ENCODE measurements at places on chromosomes 4 and X.

GRCh38 chr4:183950536-183950935, 45.4 kb downstream of the STOX2 start:
- no peak overlapping the region for H3K27ac ChIP-seq
- H3K4me3 ChIP-seq = no peak overlapping the region
- no peaks in the 10 kb centered on the region for H3K4me1 ChIP-seq

DNA sequence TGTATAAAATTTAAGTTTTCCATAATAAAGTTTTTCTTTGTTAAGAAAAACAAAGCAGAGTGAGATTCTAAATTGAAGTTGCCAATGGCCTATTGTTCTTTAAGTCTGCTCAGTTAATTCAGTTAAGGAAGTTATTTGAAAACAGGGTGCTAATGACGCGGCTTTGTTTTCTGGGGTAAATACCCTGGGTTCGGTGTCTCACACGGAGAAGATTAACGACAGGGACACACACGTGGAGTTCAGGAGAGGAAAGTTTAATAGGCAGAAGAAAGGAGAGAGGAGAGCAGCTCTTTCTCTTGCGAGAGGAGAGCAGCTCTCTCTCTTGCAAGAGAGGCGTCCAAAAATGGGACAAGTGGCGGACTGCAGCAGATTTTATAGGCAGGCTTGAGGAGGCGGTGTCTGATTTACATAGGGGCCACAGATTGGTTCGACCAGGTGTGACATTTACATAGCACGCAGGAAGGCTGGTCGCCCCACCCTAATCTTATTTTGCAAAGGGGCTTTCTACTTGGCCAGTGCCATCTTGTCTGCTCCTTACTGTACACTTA, 9.6 kb downstream of the CA5B start:
- no peak overlapping the region for H3K4me3 ChIP-seq
- no peaks in the 10 kb centered on the region for H3K36me3 ChIP-seq
- no peak for DNase-seq
- H3K27me3 ChIP-seq = no peaks in the 10 kb centered on the region

DNA sequence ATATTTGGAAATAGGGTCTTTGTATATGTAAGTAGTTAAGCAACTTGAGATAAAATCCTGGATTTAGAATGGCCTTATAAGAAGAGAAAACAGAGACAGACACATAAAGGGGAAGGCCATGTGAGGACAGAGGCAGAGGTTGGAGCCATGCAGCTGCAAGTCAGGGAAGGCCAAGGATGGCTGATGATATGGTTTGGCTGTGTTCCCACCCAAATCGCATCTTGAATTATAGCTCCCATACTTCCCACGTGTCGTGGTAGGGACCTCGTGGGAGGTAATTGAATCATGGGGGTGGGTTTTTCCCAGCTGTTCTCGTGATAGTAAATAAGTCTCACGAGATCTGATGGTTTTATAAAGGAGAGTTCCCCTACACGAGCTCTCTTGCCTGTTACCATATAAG, 76.3 kb downstream of the STK32B start:
- H3K4me3 ChIP-seq = no peak overlapping the region
- no peak overlapping the region for H3K27ac ChIP-seq
- DNase-seq = no peak
- H3K27me3 ChIP-seq = no peaks in the 10 kb centered on the region

DNA sequence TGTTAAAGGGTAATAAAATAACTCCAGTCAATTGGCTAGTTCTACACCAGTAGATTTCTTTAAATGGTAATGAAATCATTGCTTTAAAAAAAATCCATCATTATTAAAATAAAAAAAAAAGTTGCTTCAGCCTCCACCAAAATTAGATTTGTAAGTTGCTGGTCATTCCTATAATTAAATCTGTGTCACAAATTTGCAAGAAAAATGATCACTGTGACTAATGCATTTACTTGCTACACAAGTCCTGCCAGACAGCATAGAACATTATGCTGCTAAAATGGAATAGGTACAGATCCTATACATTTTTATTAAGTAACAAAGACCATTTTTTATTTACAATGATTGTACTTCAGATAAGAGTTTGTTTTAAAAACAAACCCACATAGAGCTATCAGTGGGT, 85.8 kb downstream of the SLC10A7 start:
- DNase-seq = no peak
- no peak overlapping the region for H3K4me3 ChIP-seq
- no peaks in the 10 kb centered on the region for H3K4me1 ChIP-seq
- no peaks in the 10 kb centered on the region for H3K27me3 ChIP-seq
- H3K36me3 ChIP-seq = no peaks in the 10 kb centered on the region

DNA sequence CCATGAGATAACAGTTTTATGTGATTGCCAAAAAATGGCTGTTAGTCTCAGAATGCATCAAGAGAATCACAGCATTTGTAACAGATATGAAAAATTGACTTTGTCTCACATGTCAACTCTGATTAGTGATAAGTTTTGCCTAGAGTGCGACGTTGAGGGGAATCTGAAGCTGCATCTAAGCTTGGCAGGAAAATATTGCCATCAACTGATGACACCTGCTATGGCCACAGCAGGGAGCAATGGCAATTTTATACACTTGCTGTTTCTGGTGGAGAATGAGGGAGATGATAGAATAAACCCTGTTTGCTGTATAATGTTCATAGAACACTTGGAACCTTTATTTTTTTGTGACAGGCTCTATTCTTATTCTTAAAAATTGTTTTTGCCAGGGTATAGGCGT, 205.4 kb upstream of the GNPDA2 start:
- H3K27me3 ChIP-seq = no peaks in the 10 kb centered on the region
- no peak overlapping the region for H3K27ac ChIP-seq
- no peaks in the 10 kb centered on the region for H3K4me1 ChIP-seq
- DNase-seq = no peak
- H3K4me3 ChIP-seq = no peak overlapping the region

DNA sequence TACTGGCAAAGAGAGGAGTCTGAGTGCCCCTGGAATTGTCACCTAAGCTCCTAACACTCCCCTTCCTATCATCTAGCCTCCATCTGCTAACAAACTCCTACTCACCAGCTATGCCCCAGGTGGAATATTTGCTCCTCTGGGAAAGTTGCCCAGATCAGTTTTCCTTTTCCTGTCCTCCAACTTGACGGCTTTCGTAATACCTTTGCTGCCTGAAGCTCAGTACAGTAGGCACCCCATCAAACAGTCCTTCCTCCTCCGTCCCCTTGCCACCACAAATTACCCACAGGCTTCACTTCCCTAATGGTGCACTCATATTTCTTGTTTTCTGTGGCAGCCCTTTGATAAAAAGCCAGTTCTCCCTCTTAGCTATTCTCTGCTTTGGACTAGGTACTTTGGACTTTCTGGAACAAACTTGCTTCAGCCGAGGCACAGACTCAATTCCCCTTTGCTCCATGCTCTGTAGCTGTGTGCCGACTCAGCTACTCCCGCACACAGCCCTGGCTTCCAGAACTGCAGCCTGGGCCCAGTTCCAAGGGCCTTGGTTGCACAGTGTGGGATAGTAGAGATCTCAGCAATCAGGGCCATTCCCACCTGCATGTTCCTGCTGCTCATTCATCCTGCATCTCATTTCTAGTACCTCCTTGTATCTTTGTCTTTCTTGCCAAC, 605.1 kb downstream of the BCOR start:
- no peak overlapping the region for H3K27ac ChIP-seq
- H3K27me3 ChIP-seq = no peaks in the 10 kb centered on the region
- no peak for DNase-seq
- H3K36me3 ChIP-seq = no peaks in the 10 kb centered on the region
- H3K4me1 ChIP-seq = peaks cover 6% of the 10 kb centered on the region

DNA sequence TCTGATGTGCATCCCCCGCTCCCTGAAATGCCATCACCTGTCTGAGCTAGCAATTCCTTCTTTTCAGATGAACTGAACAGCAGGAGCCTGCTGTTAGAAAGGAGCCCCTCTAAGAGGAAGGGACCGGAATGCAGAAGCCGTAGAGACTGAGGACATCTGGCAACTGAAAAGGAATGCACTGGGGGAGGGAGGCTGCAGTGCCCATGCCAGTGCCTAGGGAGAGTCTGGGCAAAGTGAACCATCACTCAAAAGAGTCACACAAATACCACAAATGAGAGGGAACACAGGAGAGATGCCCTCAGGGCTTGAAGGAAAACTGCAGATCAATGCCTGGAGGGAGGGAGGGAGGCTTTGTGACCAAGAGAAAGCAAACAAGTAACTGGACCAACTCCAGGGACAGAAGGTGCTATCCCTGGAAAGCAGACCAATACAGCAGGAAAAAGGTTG, 93.9 kb upstream of the CBR4 start:
- H3K4me3 ChIP-seq = no peak overlapping the region
- H3K27me3 ChIP-seq = no peaks in the 10 kb centered on the region
- peak overlapping the region; percentile 32 for H3K27ac ChIP-seq
- H3K4me1 ChIP-seq = peaks cover 21% of the 10 kb centered on the region

- H3K36me3 ChIP-seq = no peaks in the 10 kb centered on the region
- H3K27ac ChIP-seq = no peak overlapping the region
- DNase-seq = no peak
- no peaks in the 10 kb centered on the region for H3K4me1 ChIP-seq
Observed at GRCh38 chrX:150197388-150197787, 165.7 kb upstream of the MAMLD1 start.

GRCh38 chr4:173685165-173685830, 155.3 kb upstream of the HAND2 start:
- H3K36me3 ChIP-seq = no peaks in the 10 kb centered on the region
- H3K27ac ChIP-seq = no peak overlapping the region
- no peak for DNase-seq
- H3K4me3 ChIP-seq = no peak overlapping the region
- no peaks in the 10 kb centered on the region for H3K4me1 ChIP-seq

DNA sequence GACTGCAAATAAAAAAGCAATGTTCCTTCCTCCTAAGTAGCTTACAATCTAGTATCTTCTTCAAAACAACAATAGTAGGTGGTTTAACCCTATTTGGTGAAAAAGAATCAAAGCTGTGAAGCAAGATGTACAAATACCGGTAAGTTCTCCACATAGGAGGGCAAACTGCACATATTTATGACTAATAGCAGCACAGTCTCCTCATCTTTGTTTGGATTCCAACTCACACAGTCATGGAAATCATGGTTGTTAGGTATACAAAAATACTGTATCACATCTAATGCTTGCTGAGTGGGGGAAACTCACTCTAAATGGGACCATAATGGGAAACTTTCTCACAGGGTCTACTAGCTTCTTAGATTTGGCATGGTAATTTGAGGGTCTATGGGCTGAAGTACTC, 597.2 kb downstream of the INPP4B start:
- H3K4me1 ChIP-seq = no peaks in the 10 kb centered on the region
- H3K4me3 ChIP-seq = no peak overlapping the region
- no peak for DNase-seq
- no peaks in the 10 kb centered on the region for H3K27me3 ChIP-seq
- no peaks in the 10 kb centered on the region for H3K36me3 ChIP-seq

DNA sequence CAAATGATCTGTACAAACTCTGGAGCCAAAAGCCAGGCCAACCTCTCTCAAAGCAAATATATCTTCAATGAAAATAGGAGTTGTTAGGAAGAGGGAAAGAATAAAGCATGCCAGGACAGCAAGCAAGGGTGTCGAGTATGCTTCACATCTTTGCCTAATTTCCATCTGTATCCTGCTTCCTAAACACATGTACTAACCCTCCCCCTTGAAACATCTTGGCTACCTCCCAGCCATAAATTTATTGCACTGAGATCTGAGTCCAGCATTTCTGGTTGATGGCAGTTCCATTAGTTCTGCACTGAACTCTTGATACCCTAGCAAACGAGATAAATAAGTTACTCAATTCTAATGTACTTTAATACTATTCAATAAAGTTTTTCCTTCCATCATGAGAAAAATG, 430.5 kb upstream of the TRAM1L1 start:
- H3K4me3 ChIP-seq = no peak overlapping the region
- no peaks in the 10 kb centered on the region for H3K36me3 ChIP-seq
- no peaks in the 10 kb centered on the region for H3K27me3 ChIP-seq
- no peak for DNase-seq

- no peak overlapping the region for H3K27ac ChIP-seq
- no peaks in the 10 kb centered on the region for H3K36me3 ChIP-seq
- no peaks in the 10 kb centered on the region for H3K27me3 ChIP-seq
- no peak overlapping the region for H3K4me3 ChIP-seq
- DNase-seq = no peak
Observed at GRCh38 chr4:177191991-177192390, 117.7 kb upstream of the NEIL3 start.

- no peak overlapping the region for H3K27ac ChIP-seq
- no peak for DNase-seq
- no peak overlapping the region for H3K4me3 ChIP-seq
- H3K36me3 ChIP-seq = no peaks in the 10 kb centered on the region
Observed at GRCh38 chrX:1072637-1073377, 139.6 kb downstream of the CRLF2 start.

GRCh38 chr4:88991746-88992145, 65.2 kb downstream of the FAM13A start:
- H3K4me1 ChIP-seq = peaks cover 7% of the 10 kb centered on the region
- DNase-seq = no peak
- H3K27me3 ChIP-seq = no peaks in the 10 kb centered on the region
- no peak overlapping the region for H3K27ac ChIP-seq
- no peaks in the 10 kb centered on the region for H3K36me3 ChIP-seq
- no peak overlapping the region for H3K4me3 ChIP-seq

- H3K4me1 ChIP-seq = no peaks in the 10 kb centered on the region
- no peak for DNase-seq
- H3K27ac ChIP-seq = no peak within 1 kb of the TSS
- no peak within 1 kb of the TSS for H3K4me3 ChIP-seq
- H3K27me3 ChIP-seq = peaks cover 3% of the 10 kb centered on the region
- H3K36me3 ChIP-seq = no peaks in the 10 kb centered on the region
Observed at GRCh38 chrX:104254442-104255115, at the start of gene ESX1. TSS of gene ESX1 (minus strand) at chrX:104254933. CDS start at chrX:104254849, 84 bp downstream.

DNA sequence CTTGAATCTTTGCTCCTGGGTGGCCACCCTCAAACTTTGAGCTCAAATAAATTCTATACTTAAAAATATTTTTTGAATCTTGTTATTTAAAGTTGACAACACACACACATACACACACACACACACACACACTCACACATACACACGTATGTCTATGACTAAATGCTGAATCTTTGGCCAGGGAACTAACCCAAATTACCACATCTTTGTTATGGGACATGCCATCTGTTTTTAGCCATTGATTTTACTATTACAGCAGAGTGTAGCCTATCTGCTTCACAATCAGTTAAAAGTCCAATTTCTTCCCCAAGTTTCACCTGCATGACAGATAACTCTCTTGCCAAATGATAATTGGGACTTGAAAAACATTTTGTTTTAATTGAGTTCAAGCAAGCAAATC, 45.0 kb upstream of the USP46 start:
- DNase-seq = no peak
- no peak overlapping the region for H3K27ac ChIP-seq
- H3K4me1 ChIP-seq = no peaks in the 10 kb centered on the region
- no peaks in the 10 kb centered on the region for H3K27me3 ChIP-seq

- H3K27ac ChIP-seq = no peak overlapping the region
- no peaks in the 10 kb centered on the region for H3K27me3 ChIP-seq
- no peaks in the 10 kb centered on the region for H3K4me1 ChIP-seq
Observed at GRCh38 chrX:23952984-23953907, 45.4 kb downstream of the CXorf58 start.

- DNase-seq = no peak
- H3K27ac ChIP-seq = no peak overlapping the region
- no peaks in the 10 kb centered on the region for H3K4me1 ChIP-seq
- no peaks in the 10 kb centered on the region for H3K27me3 ChIP-seq
- H3K36me3 ChIP-seq = no peaks in the 10 kb centered on the region
- no peak overlapping the region for H3K4me3 ChIP-seq
Observed at GRCh38 chr4:57078685-57079521, 31.3 kb downstream of the IGFBP7 start.
